ENCODE measurements at places on chromosomes 2 and 18.

DNA sequence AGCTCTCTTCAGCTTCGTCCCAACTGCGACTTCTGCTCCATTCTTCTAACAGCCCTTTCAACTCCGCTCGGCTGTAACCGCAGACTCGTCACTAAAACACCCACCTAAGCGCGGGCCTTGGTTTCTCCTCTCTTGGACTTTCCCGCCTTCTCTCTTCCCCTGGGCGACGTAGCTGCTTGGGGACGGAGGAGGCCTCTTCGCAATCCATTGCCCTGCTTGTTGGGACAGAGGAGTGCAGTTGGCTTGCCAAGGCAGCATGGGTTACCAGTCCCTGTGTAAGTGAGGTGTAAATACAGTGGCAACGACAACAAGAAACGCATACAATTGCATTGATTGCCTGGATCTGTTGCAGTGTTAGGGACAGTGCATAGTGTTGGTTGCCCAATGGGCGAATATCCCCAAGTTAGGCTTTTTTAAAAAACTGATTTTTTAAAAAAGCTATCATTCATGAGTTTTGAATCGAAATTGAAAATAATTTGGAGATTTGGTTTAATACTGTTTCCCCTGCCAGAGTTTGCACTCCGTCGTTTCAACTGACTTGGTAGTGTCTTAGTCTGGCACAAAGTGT is 484 bp upstream of the DARS1 start:
- DNase-seq = no peak

DNA sequence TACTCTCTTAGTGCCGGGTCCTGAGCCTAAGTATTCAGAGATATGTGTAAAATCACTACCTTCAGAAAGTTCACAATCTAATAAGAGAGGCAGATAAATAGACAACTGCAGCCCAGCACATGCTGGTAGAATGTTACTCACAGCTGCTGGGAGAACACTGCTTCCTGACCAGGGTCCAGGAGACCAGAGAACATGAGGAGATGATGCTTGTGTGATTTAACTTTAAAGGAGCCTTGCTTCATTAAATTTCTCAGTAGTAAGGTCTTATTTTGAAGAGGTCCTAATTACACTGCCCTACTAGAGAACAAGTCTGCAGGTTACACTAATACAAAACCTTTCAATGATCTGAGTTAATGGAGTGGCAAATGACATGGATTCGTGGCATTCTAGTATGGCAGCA is 209.9 kb upstream of the TRIB2 start:
- DNase-seq = peak; percentile 19

GRCh38 chr2:181570833-181571661 is 85.9 kb downstream of the CERKL start:
- DNase-seq = peak; percentile 25

- no peak for DNase-seq
Observed at GRCh38 chr2:167100506-167100905, 212.2 kb downstream of the XIRP2 start.

DNA sequence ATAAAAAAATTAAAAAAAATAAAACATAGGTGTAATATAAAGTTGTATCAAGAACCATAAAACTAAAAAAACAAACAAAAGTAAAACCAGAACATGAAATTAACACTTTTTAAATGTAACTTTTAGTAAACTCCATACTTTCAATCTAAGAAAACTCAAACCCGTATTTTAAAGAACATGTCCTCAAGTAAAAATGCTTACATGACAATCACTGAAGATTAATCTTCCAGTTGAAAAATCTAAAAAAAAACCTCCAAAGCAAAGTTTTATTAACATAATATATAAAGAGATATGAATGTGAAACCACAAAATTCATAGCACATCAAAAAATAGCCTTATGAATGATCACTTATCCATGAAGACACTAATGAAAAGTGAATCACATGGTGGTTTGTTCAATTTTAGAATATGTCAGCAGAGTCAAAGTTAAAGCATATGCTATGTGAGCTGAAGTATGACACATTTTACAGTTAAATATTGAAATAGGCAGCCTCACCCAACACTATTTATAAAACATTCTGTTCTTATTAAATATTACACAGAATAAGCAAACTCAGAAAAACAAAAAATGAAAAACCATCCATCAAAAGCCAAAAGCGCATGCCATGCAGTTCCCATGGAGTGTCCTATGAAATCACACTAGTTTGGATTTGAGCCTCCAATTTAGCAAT is 23.1 kb upstream of the CHAC2 start:
- DNase-seq = no peak

GRCh38 chr2:40401896-40402295 is 50.0 kb downstream of the SLC8A1 start:
- peak; percentile 93 for DNase-seq

DNA sequence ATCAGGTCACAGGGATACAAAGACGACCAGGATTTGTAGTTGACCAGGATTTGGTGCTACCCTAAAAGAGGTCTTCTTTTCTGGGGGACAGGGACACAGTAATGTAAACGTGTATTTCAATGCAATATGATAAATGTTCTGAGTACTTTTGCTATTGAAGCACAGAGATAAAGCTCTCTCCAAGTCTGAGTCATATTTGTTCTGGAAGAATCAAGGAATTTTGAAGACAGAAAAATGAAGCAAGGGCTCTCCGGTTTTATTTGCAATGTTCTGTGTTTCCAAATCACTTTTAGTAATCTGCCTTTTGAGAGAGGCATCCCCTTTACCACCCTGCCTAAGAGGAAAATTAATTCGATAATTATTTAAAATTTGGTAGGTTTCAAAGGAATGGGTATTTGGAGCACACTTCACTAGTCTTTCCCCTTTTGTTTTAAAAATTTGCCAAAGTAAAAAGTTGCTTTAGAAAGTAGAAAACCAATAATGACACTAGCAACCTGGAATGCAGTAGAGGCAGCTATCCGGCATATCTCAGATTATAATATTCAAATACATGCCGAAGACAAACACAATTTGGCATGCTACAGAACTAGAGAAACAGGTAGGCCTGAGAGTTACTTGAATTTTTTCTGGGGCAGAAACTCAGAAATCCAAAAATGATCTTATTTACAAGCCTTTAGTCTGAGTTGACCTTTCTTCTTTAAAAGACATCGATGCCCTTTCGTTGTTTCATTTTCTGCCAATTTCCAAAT is 82.7 kb downstream of the MREG start:
- peak; percentile 64 for DNase-seq

DNA sequence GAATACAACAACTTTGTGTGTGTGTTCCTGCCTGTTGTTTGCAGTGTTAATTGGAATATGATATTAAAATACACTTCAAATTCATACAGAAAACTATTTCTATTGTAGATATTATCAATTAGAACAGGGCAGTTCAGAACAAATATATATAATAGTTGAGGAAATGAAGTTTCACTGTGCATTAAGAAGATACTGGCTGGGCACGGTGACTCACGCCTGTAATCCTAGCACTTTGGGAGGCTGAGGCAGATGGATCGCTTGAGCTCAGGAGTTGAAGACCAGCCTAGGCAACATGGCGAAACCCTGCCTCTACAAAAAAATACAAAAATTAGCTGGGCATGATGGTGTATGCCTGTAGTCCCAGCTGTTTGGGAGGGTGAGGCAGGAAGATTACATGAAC is 79.3 kb downstream of the ASAP2 start:
- DNase-seq = no peak

All from choroid plexus epithelial cell (primary cell).